Stimulated activated naive CD4-positive, alpha-beta T cell treated with Interleukin-2 at 50 U/mL for 16 hours (primary cell): ENCODE measurements at places on chromosomes 2 and 18.

GRCh38 chr2:205681401-205682238 lies 681 bp upstream of the NRP2 start:
- DNase-seq: no peak

- DNase-seq: no peak
Observed at GRCh38 chr2:128734521-128735295, 416.0 kb upstream of the HS6ST1 start.

- no peak for DNase-seq
Observed at GRCh38 chr2:138846216-138846821, 66.1 kb upstream of the NXPH2 start.

DNA sequence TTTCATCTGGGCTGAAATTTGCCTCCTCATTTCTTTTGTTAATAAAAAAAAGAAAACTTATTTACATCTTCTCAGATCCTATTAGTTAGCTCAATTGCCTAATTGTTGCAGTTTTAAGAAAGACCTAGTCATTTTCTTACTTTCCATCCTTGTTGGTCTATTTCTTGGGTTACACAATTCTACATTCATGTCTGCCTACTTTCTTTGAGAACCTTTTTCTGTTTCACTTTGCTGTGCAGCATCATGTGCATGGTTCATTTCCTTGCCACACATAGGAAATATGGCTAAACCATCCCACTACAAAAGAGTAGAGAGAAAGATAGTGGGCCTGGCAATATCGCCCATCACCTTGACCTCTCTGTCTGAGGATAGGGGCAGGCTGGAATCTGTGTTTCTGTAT lies 780.7 kb upstream of the FANCL start:
- DNase-seq: no peak
